Fibroblast of skin of abdomen (primary cell): ENCODE measurements at places on chromosomes 6 and 20.
A peak's percentile ranks its signal among the peaks of the same experiment; 100 is the strongest.

DNA sequence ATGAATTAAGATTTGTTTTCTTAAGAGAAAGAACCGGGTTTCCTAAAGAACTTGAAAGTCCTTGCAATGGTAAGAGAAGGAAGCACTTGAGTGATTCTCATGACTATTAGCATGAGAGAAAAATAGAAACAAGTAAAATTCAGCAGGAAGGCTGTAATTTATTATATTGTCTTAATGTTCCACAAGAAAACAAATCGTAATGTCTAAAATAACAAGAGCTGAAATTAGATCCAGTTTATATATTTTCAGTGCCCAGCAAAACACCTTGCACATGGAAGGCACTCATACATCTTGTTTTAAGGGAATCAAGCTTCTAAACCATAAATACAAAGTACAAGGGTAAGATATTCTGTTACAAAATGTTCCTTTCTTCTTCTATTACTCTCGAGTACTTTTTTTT is 229.4 kb upstream of the PLN start:
- no peak for DNase-seq

DNA sequence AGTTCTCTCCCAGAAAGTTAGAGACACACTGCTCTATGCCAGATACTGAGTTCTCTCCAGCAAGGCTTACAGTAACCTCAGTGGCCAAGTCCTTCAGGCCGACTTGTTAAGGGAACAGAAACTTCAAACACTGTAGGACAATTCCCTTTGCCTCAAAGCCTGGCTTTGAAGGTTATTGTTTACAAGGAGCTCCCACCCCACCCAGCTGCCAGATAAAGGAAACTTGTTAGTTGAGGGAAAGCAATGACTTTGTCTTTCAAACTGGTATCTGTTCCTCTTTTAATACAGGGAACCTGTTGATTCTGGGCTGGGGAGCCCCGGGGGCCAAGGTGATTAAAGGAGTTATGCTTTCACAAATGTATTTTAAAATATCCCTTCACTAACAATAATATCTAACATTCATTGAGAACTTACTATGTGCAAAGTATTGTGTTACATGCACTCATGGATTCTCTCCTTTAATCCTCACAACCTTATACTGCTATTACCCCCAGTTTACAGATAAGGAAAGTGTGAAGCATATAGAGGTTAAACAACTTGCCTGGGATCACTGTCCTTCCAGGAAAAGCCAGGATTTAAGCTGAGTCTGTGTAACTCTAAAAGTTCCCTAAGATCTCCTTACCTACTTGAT is 27.6 kb upstream of the CDKN1A start:
- DNase-seq = no peak

- DNase-seq = no peak
Measured at GRCh38 chr6:128836761-128837160, 46.2 kb upstream of the LAMA2 start.

GRCh38 chr6:154861825-154862224 is 128.6 kb downstream of the SCAF8 start:
- DNase-seq = no peak

DNA sequence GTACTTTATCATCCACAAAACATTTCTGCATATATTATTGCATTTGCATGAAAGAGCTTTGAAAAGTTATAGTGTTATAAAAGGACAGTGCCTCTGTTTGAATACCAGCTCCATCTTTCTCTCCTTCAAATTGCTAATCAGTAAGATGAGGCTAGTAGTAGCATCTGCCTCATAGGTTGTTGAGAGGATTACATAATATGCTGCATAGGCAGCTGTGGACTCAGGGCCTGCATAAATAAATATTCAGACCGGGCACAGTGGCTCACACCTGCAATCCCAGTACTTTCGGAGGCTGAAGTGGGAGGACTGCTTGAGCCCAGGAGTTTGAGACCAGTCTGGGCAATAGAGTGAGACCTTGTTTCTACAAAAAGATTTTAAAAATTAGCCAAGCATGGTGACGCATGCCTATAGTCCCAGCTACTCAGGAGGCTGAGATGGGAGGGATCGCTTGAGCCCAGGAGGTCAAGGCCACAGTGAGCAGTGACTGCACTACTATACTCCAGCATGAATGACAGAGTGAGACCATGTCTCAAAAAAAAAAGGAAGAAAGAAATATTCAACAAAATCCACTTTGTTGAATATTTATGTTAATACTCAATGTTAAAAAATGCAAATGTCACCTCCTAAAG is 18.3 kb upstream of the SEC63 start:
- no peak for DNase-seq

GRCh38 chr6:117195728-117196127 is 69.6 kb upstream of the VGLL2 start:
- DNase-seq = no peak

GRCh38 chr20:41137614-41138474 is 501 bp downstream of the PLCG1 start:
- DNase-seq = peak; percentile 81

- no peak for DNase-seq
Measured at GRCh38 chr20:24767623-24768100, 181.4 kb upstream of the CST7 start.

DNA sequence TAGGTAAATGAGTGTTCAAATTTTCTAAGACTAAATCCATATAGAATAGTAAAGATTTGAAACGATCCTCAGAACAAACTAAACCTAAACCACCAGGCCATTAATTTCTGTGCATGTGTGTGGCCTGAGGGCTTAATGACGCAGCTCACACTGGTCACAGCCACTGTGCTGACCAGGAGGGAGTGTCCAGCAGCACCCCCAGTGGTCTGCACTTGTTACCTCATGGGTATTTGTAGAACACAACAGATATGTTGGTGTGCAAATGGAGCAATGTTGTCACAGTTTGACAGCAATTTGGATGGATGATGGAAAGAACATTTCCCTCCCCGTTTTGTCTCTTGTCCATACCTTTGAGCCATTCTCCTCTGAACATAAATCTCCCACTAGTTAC is 122.4 kb upstream of the EXOC2 start:
- no peak for DNase-seq

GRCh38 chr6:92069781-92070180 is 1349.6 kb downstream of the EPHA7 start:
- peak; percentile 9 for DNase-seq

- peak; percentile 61 for DNase-seq
Measured at GRCh38 chr6:137094411-137095008, 49.7 kb upstream of the IL20RA start.

DNA sequence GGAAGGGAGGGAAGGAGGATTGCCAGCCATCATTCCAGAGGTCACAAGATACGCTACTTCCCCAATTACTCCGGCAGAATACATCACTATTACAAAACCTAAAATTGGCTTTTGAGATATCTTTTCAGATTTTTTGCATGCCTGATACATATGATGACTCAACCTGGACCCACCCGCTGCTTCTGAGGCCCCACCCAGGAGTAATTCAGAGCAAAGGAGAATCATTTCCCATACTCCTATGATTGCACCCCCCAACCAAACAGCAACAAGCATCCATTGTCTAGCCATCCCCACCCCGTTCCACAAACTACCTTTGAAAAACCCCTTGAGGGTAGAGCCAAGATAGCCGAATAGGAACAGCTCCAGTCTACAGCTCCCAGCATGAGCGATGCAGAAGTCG is 163.5 kb upstream of the GJE1 start:
- no peak for DNase-seq

DNA sequence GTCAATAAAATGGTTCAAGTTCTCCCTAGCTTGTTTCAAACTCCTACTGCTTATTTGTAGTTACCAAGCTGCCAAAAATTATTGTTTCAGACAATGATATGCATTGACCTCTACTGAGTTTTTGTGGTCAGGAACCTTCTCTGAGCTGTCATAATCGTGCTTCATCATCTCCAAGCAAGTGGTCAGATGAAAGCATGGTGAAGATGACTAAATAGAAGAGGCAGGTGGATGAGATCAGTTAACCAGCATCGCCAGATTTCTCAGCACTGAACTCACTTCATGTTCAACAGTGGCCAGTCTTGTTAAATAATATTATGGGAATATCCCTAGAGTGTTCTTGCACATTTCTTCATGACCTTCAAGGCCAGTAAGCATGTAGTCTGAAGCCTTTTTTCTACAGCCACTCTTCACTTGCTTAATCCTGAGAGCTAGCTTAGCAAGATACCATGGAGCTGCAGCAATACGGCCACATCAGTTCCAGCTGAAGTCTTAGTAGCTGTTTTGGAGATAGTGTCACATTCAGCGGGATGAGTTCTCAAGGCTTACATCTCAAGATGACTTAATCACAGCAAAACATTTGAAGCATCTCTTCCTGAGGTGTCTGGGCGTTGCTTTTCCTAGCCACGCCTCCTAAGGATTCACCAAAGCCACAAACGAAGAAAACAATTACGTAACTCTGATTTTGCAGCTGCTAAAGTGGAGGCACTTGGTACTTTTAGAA is 101.6 kb upstream of the TMEM30A start:
- DNase-seq = peak; percentile 62

- no peak for DNase-seq
Measured at GRCh38 chr6:138404666-138405337, 779 bp downstream of the HEBP2 start.

- peak; percentile 17 for DNase-seq
Measured at GRCh38 chr6:23655525-23655924, 470.5 kb upstream of the NRSN1 start.

DNA sequence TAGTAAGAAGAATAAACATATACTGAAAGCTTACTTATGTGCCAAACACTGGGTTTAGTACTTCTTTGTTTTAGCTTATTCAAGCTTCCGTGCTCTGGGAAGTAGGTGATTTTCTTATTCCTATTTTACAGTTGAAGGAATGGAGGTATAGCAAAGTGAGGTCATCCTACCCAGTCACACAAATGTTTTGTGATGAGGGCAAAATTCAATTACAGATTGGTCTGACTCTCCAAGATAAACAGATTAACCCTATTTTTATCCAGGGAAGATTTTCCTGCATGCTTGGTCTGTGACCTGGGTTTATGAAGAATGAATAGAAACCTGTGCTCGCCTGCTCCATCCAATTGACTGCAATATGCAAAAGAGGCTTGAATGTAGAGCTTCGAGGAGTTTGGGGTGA is 310.0 kb downstream of the ZNF217 start:
- DNase-seq = no peak

DNA sequence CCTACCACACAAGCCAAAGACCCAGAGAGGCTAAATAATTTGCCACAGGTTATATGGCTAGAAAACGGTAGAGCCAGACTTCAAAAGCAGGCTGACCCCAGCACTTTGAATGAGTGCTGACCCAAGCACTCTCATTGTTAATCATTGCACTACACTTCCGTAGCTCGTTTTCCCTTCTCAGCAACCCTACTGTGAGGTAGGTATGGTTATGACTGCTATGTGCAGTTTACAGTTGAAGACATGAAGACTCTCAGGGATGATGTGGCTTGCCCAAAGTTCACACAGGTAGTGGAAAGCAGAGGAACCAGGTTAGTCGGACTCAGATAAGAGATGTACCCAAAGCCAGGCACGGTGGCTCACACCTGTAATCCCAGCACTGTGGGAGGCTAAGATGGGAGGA is 33.5 kb upstream of the RIMS4 start:
- no peak for DNase-seq

- peak; percentile 42 for DNase-seq
Measured at GRCh38 chr6:83044091-83044768, 21.4 kb downstream of the UBE3D start.

GRCh38 chr6:121438869-121439268 is 3.4 kb downstream of the GJA1 start:
- DNase-seq = no peak

GRCh38 chr20:36548006-36548315 is 6.6 kb downstream of the MYL9 start:
- DNase-seq = no peak

GRCh38 chr6:11462742-11463397 is 74.7 kb upstream of the TMEM170B start:
- DNase-seq = no peak

GRCh38 chr6:26358511-26358981 is 6.5 kb upstream of the BTN3A2 start:
- DNase-seq = no peak

DNA sequence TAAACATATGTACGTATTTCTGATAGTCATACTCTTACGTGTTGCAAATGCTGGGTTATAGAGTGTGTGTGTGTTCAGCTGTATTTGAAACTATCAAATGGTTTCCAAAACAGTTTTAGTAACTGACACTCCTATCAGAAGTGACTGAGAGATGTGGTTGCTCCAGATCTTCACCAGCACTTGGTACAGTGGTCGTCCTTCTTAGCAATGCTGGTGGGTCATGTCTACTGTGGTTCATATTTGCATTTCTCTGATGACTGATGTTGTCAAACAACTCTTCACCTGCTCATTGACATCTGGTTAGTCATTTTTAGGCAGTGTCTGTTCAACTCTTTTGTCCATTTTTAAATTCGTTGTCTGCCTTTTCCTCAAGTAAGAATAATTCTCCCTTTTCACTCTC is 259.3 kb downstream of the KIF16B start:
- no peak for DNase-seq

DNA sequence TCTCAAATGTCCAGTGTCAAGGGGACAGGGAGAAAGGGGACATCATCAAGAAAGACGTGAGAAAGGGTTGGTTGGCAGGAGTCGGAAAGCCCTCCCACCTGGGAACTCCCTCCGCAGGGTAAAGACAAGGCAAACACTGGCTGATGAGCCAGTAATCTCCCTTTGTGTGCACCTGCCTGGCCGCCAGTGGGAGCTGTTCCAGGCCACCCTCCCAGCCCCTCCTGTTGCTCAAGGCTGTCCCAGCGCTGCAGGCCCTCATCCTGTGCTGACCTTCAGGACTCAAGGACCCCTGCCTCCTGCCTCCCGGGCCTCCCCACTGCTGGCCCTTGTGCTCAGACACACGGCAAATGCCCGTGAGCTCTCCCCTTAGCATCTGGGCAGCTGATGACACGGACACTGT is 7.4 kb downstream of the FRMD1 start:
- no peak for DNase-seq

GRCh38 chr6:81623106-81623759 is 129.2 kb downstream of the TENT5A start:
- no peak for DNase-seq

- no peak for DNase-seq
Measured at GRCh38 chr6:117381749-117382148, 44.0 kb downstream of the ROS1 start.

- DNase-seq = no peak
Measured at GRCh38 chr20:31819083-31819784, at the start of gene MYLK2. Gene MYLK2 (plus strand): TSS chr20:31819356. CDS start chr20:31819581, 225 bp downstream.

GRCh38 chr6:49933526-49933925 is 30.4 kb downstream of the DEFB114 start:
- DNase-seq = no peak

- DNase-seq = no peak
Measured at GRCh38 chr20:41969656-41970055, 351.5 kb upstream of the CHD6 start.

DNA sequence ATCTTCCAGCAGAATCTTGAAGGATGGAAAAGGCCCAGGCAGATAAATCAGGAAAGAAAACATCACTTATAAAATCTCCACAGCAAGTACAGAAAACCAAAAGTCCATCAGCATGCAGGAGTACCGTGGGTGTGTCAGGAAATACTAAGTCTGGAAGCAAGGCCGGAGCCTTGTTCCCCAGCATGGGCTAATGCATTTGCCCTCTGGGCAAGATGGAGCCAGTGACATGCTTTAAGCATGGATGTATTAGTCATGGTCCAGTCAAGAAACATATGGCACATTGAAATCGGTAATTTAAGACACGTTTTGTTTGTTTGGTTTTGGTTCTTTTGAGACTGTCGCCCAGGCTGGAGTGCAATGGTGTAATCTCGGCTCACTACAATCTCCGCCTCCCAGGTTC is 506.0 kb upstream of the JARID2 start:
- DNase-seq = no peak
